ENCODE measurements at places on chromosomes 12 and 14.
A peak's percentile ranks its signal among the peaks of the same experiment; 100 is the strongest.

DNA sequence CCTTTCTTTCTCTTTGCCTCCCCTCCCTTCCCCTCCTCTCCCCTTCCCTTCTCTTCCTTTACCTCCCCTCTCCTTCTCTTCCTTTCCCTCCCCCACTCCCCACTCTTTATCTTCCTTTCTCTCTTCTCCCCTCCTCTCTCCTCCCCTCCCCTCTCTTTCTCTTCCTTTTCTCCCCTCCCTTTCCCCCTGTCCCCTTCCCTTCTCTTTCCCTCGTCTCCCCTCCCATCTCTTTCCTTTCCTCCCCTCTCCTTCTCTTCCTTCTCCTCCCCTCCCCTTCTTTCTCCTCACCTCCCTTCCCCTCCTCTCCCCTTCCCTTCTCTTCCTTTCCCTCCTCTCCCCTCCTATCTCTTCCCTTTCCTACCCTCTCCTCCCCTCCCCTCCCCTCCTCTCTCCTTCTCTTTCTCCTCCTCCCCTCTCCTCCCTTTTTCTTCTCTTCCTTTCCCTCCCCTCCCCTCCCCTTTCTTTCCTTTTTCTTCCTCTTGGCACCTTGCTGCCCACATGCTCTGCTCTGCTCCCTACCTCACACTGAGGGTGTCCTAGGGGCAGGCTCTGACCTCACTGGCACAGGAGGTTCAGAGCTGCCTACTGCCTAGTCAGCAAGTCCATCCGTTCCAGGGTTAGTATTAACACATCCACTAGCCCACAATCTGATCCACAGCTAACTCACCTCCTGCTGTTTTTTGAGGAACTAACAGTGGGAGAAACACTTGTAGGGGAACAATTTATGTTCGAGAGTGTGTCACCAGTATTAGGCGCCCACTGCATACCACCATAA, 101.0 kb downstream of the NUAK1 start:
- H3K36me3 ChIP-seq = no peaks in the 10 kb centered on the region
- no peak overlapping the region for H3K4me3 ChIP-seq
- no peak overlapping the region for H3K27ac ChIP-seq

- H3K4me3 ChIP-seq = no peak overlapping the region
- H3K36me3 ChIP-seq = no peaks in the 10 kb centered on the region
- no peak overlapping the region for H3K27ac ChIP-seq
- no peaks in the 10 kb centered on the region for H3K27me3 ChIP-seq
- H3K4me1 ChIP-seq = no peaks in the 10 kb centered on the region
These were observed 89.1 kb upstream of the CNOT2 start for GRCh38 chr12:70154087-70154638.

DNA sequence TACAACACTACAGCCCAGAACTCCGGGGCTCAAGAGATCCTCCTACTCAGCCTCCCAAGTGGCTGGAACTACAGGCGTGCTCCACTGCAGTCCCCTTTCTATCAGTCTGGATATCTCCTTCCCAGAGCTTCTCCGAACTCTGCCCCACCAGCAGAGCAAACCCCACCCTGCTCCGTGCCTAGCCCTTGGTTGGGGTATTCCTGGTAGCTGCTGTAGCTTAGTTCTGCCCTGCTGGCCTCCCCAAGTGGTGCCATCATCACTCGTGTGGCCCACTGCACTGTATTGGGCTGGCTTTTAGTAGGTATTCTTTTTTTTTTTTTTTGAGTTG, 9.5 kb downstream of the HSP90AA1 start:
- no peaks in the 10 kb centered on the region for H3K36me3 ChIP-seq
- H3K4me3 ChIP-seq = no peak overlapping the region
- H3K27me3 ChIP-seq = no peaks in the 10 kb centered on the region
- H3K4me1 ChIP-seq = no peaks in the 10 kb centered on the region
- no peak overlapping the region for H3K27ac ChIP-seq

- H3K36me3 ChIP-seq = no peaks in the 10 kb centered on the region
- H3K4me3 ChIP-seq = peak overlapping the region; percentile 68
- peaks cover 20% of the 10 kb centered on the region for H3K4me1 ChIP-seq
- H3K27ac ChIP-seq = peak overlapping the region; percentile 89
These were observed 386 bp downstream of the LIN52 start for GRCh38 chr14:74085047-74085637.

DNA sequence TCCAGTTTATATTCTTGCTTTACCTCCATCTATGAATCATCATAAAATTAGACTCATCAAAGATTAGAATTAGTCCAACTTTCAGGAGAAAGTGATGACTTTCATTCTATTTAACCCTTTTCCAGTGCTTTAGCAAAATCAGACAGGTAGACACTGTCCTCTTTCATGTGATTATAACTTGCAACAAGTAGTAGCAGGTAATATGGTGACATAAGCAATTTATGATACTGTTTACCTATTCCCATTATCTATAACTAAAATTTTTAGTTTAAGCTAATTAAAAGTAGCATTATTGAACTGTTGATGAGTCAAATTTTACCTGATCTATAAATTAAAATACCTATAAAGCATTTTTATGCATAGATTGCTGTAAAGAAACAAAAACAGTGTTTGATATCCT, 351.6 kb downstream of the SEC23A start:
- H3K27me3 ChIP-seq = no peaks in the 10 kb centered on the region
- no peak overlapping the region for H3K4me3 ChIP-seq
- H3K4me1 ChIP-seq = no peaks in the 10 kb centered on the region
- DNase-seq = no peak
- no peaks in the 10 kb centered on the region for H3K36me3 ChIP-seq

DNA sequence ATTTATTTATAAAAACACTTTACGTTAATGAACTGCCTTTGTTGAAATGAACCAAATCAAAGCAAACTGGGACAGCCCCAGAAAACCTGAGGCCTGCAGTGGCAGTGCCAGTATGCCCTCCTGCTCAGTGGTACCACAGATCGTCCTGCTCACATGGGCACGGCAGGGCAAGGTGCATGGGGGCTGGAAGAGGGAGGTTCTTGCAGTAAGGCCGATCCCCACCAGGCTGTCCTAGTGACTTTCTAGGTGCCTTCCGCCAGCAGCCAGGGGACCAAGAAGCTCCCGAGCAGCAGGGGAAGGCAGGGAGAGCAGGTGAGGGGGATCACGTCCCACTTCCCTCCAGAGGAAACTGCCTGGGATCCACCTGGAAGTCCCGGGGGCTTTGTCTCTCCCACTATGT, 63.9 kb downstream of the TESC start:
- no peak for DNase-seq
- H3K36me3 ChIP-seq = no peaks in the 10 kb centered on the region
- H3K4me1 ChIP-seq = peaks cover 14% of the 10 kb centered on the region
- no peak overlapping the region for H3K27ac ChIP-seq
- no peaks in the 10 kb centered on the region for H3K27me3 ChIP-seq
- no peak overlapping the region for H3K4me3 ChIP-seq

- peaks cover 15% of the 10 kb centered on the region for H3K4me1 ChIP-seq
- H3K27ac ChIP-seq = no peak overlapping the region
- DNase-seq = peak; percentile 8
- no peaks in the 10 kb centered on the region for H3K36me3 ChIP-seq
- no peaks in the 10 kb centered on the region for H3K27me3 ChIP-seq
These were observed 34.1 kb downstream of the PSMC1 start for GRCh38 chr14:90290337-90291011.

DNA sequence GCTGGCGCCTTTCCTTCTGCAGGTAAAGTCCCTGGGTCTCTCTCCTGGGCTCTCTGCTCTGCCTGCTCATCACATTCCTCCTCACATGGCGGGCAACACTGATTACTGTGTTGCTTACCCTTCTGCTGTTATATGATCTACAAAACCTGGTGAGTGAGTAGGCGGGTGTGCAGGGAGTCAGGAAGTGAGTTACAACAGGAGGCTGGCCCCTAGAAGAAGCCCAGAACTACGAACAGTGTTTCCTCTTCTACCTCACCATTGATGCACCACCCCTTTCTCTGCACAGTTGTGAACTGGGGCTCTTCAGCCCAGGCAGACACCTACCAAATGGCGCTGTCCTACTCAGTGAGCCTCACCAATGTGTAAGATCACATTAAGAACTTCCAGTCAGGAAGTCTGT, 4.9 kb upstream of the KLHL33 start:
- no peak overlapping the region for H3K4me3 ChIP-seq
- H3K27me3 ChIP-seq = no peaks in the 10 kb centered on the region
- DNase-seq = no peak
- no peak overlapping the region for H3K27ac ChIP-seq

- peak; percentile 70 for DNase-seq
- H3K27ac ChIP-seq = no peak overlapping the region
- H3K4me3 ChIP-seq = no peak overlapping the region
- H3K4me1 ChIP-seq = peaks cover 26% of the 10 kb centered on the region
These were observed 67.2 kb downstream of the RIC8B start for GRCh38 chr12:106841510-106842302.

GRCh38 chr12:123767613-123768012, 5.5 kb downstream of the DNAH10 start:
- no peak overlapping the region for H3K27ac ChIP-seq
- no peaks in the 10 kb centered on the region for H3K27me3 ChIP-seq
- no peaks in the 10 kb centered on the region for H3K36me3 ChIP-seq
- no peaks in the 10 kb centered on the region for H3K4me1 ChIP-seq

DNA sequence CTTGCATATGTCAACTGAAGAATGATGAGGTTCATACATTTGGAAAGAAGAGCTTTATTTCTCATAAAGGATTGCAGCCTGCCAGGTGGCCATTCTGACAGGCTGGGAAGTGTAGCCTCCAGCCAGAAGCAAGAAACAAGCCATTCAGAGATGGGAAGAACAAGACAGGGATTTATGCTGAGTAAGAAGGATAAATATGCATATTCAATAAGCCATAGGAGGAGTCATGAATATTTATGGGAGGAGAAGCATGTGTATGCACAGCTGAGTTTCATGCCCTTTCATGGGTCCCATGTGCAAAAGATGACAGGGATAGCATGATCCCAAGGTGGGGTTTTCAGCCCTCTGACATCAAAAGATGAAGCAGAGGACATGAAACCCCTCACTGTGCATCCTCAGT, 269.8 kb downstream of the TMEM132C start:
- no peaks in the 10 kb centered on the region for H3K36me3 ChIP-seq
- H3K27ac ChIP-seq = no peak overlapping the region
- H3K27me3 ChIP-seq = no peaks in the 10 kb centered on the region
- no peaks in the 10 kb centered on the region for H3K4me1 ChIP-seq
- DNase-seq = no peak

DNA sequence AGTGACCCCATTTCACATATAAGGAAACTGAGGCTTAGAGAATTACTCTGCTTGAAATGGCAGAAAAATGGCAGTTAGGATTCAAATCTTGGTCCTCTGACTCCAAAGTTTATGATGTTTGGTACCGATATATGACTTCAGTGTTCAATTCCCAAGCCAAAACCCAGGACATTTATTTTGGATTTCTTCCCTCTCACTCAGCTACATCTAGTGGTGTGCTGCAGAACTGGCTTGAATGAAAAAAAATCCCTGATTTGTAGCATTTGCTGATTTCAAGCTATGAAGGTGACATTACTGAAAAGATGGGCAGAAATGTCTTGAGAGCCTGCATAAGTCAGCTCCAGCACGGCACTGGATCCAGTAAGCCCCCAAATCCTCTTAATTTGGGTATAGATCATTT, 106.4 kb downstream of the EFCAB11 start:
- DNase-seq = no peak
- no peaks in the 10 kb centered on the region for H3K27me3 ChIP-seq
- H3K36me3 ChIP-seq = no peaks in the 10 kb centered on the region
- H3K4me3 ChIP-seq = no peak overlapping the region

GRCh38 chr14:91888641-91889476, 21.5 kb upstream of the TC2N start:
- DNase-seq = no peak
- H3K4me1 ChIP-seq = peaks cover 33% of the 10 kb centered on the region
- no peak overlapping the region for H3K4me3 ChIP-seq
- H3K27ac ChIP-seq = no peak overlapping the region

- H3K36me3 ChIP-seq = no peaks in the 10 kb centered on the region
- DNase-seq = peak; percentile 31
- no peak overlapping the region for H3K27ac ChIP-seq
- H3K4me1 ChIP-seq = no peaks in the 10 kb centered on the region
- H3K27me3 ChIP-seq = no peaks in the 10 kb centered on the region
These were observed 678.2 kb downstream of the NRXN3 start for GRCh38 chr14:78848234-78848820.

DNA sequence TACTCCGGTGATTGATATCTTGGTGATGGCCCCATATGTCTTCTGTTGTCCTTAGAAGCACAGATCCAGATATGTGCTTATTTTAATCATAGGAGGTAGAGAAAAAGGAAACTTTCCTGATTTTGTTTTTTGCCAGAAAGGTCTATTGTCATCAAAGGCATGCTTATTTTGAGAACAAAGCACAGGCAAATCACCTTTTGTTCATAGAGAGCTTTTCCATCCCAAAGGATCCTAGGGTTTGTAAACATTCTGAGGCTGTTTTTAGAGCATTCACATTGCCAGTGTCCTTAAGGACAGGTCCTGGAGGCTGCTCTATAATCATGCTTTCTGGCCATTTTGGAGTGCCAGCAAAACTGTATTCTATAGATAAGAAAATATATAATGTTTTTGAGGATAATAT, 148.5 kb upstream of the SEL1L start:
- no peaks in the 10 kb centered on the region for H3K4me1 ChIP-seq
- DNase-seq = no peak
- H3K27me3 ChIP-seq = no peaks in the 10 kb centered on the region
- no peak overlapping the region for H3K27ac ChIP-seq
- no peaks in the 10 kb centered on the region for H3K36me3 ChIP-seq

DNA sequence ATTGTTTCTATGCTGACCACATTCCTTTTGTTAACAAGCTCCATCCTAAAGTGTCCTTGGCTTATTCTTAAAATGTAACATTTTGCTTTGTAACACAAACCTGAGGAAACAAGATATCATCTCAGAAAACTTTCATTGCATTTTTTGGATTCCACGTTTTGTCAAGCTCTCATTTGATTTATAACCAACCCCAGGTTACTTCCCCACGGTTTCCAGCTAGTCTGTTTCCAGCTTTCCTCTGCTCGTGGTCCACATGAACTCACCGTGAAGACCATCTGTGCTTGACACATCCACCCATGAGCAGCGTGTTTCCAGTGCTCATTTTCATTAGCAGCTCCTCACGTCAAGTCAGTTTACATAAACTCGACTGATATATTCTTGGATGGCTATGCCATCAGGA, 6.4 kb upstream of the NKX2-8 start:
- H3K27ac ChIP-seq = no peak overlapping the region
- H3K4me3 ChIP-seq = no peak overlapping the region
- H3K27me3 ChIP-seq = no peaks in the 10 kb centered on the region
- H3K36me3 ChIP-seq = no peaks in the 10 kb centered on the region

DNA sequence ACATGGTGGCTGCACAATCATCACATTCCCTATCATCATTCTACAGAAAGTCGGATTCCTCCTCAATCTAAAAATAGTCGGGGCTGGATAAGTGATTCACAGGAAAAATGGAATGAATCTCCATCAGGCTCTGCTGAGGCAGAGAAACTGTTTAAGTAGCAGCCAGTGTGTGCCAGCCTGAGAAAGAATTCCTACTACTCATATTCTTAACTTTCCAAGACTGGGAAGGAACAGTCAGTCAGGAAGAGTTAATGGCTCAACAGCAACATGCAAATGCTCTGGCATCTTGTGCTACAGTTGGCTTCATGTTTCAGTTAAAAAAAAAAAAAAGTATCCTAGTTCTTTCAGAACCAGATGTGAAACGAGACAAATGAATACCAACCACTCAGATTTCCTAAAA, 187.0 kb downstream of the GRIP1 start:
- DNase-seq = no peak
- no peaks in the 10 kb centered on the region for H3K4me1 ChIP-seq
- H3K4me3 ChIP-seq = no peak overlapping the region
- H3K27ac ChIP-seq = no peak overlapping the region
- H3K36me3 ChIP-seq = no peaks in the 10 kb centered on the region
